Endodermal cell (in vitro differentiated cells): ENCODE measurements at places on chromosomes 16 and 17. TPM values are rescaled to one million over a fixed set of nuclear protein-coding genes. Genes with fewer than 3 reads are reported as not detected.
A peak's percentile ranks its signal among the peaks of the same experiment; 100 is the strongest.

The SEC14L5 gene
- 0.33 and 0.54 TPM in 2 replicates for total RNA-seq

The C17orf78 gene
- total RNA-seq = not detected in 2 replicates

The KRTAP4-9 gene
- not detected in 2 replicates for total RNA-seq

DNA sequence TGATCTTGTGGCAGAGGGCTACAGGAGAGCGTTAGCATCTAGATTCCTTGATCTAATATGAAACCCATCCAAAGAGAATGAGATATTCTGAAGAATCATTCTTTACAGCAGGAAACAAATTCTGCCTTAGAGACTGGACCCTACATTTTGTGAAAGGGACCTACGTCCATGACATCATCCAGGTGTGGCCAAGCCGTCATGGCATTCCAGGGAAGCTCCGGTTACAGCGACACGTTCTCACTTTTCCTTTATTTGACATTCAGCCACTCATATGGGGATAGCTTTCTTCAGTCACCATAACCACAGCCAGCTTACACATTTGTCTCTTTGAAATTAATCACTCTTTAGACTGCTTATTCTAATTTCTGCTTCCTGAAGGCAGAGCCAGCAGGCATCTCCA lies 408.1 kb downstream of the XYLT1 start:
- no peaks in the 10 kb centered on the region for H3K27me3 ChIP-seq
- no peaks in the 10 kb centered on the region for H3K4me1 ChIP-seq
- H3K4me3 ChIP-seq = no peak overlapping the region
- H3K36me3 ChIP-seq = no peaks in the 10 kb centered on the region
- DNase-seq = no peak
- no peak overlapping the region for H3K27ac ChIP-seq

The CLEC19A gene
- 1.6 TPM in 2 replicates for total RNA-seq

DNA sequence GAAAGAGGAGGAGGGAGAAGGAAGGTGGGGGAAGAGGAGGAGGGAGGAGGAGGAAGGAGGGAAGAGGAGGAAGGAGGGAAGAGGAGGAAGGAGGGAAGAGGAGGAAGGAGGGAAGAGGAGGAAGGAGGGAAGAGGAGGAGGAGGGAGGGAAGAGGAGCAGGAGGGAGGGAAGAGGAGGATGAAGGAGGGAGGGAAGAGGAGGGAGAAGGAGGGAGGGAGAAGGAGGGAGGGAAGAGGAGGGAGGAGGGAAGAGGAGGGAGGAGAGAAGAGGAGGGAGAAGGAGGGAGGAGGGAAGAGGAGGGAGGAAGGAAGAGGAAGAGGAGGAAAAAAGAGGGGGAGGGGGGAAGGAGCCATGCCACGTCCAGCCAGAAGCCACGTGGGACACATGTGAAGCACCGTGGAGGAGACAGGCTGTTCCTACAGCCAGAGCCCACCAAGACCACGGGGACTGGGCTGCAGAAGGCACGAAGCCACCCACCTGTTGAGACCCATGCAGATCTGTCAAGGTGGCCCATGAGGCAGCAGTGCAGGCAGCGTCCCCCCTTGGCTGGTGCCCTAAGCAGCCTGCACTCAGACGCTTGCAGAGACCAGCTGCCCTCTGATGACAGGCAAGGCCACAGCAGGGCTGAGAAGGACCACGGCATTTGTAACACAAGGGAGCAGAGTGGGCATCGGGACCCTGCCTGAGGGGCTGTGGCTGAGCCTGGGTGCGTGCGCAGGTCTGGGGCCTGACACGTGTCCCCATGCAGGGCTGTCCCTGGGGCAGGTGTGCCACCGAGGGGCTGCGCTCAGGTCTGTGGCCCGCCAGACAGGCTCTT lies 10.3 kb downstream of the NDUFAF8 start:
- no peak overlapping the region for H3K4me3 ChIP-seq
- H3K4me1 ChIP-seq = no peaks in the 10 kb centered on the region
- peaks cover 2% of the 10 kb centered on the region for H3K36me3 ChIP-seq
- H3K27ac ChIP-seq = no peak overlapping the region

The RNU2-1 gene
- total RNA-seq = 7,320 and 7,498 TPM in 2 replicates

GRCh38 chr17:11644265-11645212 lies 46.3 kb downstream of the DNAH9 start:
- H3K27ac ChIP-seq = no peak overlapping the region
- no peaks in the 10 kb centered on the region for H3K36me3 ChIP-seq
- H3K27me3 ChIP-seq = no peaks in the 10 kb centered on the region
- no peaks in the 10 kb centered on the region for H3K4me1 ChIP-seq

The GNG13 gene
- total RNA-seq = not detected in 3 replicates

The SYCE1L gene
- total RNA-seq = 4.7 to 19.9 TPM (median 8.2 TPM) in 3 replicates

DNA sequence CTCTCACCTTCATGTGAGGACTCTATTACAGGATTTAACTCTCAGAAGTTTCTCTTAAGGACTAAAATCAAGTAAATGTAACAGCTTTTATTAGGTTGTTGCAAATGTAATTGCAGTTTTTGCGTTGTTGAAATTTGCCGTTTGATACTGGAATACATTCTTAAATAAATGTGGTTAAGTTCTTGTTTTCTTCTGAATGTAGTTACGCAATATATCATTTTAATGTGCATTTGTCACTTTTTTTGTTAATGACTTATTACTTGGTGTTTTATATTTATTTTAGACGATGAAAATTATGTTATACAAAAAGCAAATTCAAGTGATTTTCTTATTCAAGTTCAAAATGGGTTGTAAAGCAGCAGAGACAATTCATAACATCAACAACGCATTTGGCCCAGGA lies 76.3 kb downstream of the TTC19 start:
- no peak overlapping the region for H3K4me3 ChIP-seq
- peaks cover 83% of the 10 kb centered on the region for H3K36me3 ChIP-seq
- no peak for DNase-seq
- H3K27me3 ChIP-seq = no peaks in the 10 kb centered on the region
- H3K4me1 ChIP-seq = no peaks in the 10 kb centered on the region

- no peaks in the 10 kb centered on the region for H3K36me3 ChIP-seq
- H3K27me3 ChIP-seq = no peaks in the 10 kb centered on the region
- no peak overlapping the region for H3K4me3 ChIP-seq
- no peak for DNase-seq
- H3K4me1 ChIP-seq = no peaks in the 10 kb centered on the region
Measured at GRCh38 chr17:10812674-10813073, 8.8 kb upstream of the TMEM238L start.

DNA sequence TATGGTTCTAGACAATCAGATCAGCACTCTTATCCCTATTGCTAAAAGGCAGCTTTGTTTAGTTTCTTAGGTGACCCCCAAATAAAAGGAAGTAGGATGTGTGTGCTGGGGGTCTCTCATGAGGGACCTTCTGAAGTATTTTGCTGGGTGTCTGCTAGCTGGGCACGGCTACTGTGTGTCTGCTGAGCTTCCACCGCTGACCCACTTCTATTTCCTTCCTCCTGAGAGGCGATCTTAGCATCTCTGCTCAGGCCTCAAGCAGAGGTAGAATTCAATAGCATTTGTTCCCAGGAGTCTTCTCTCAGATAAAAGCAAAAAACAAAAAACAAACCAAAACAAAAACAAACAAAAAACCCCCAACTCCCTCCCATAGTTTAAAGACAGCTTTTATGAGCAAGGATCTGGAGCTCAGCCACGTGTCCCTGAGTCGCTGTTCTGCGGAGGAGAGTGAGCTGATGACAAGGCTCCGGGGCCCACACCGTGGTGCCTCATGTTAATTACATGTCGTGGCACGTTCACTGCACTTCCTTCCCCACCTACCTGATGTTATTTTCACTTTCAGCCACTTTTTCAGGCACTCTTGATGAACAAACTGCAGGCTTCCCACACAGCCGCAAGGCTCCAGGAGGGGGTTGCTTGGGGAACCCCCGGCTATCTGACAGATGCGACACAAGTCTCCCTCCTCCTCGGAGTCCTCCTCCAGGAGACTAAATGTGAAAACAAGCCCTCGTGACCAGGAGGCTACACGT lies 83.5 kb downstream of the MARCHF10 start:
- no peak overlapping the region for H3K4me3 ChIP-seq
- no peak overlapping the region for H3K27ac ChIP-seq
- no peaks in the 10 kb centered on the region for H3K27me3 ChIP-seq
- no peaks in the 10 kb centered on the region for H3K4me1 ChIP-seq
- no peaks in the 10 kb centered on the region for H3K36me3 ChIP-seq

DNA sequence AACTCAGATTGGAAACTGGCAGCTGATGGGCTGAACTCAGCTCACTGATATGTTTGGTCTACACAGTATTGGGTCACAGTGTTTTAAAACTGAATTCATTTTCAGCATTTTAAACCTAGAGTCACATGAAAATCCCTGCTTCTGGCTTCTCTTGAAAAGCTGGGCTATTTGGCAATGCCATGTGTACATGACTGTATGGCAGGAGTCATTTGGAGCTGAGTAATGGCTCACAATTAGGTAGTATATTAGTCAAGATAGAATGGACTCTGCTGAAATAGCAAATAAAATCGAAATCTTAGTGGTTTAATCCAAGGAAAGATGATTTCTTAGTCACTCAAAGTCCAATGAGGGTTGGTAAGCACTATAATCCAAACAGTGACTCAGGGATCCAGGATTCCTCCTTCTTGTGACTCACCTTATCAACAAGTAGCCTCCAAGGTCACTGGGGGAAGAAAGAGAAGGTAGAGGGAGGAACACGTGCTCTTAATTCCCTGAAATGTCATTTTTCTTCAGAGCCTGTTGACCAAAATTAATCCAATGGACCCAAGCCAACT lies 13.9 kb upstream of the PMP22 start:
- no peak overlapping the region for H3K27ac ChIP-seq
- H3K36me3 ChIP-seq = no peaks in the 10 kb centered on the region
- H3K27me3 ChIP-seq = no peaks in the 10 kb centered on the region
- H3K4me1 ChIP-seq = no peaks in the 10 kb centered on the region
- DNase-seq = no peak

- peaks cover 3% of the 10 kb centered on the region for H3K4me1 ChIP-seq
- H3K4me3 ChIP-seq = no peak overlapping the region
- no peaks in the 10 kb centered on the region for H3K36me3 ChIP-seq
- no peak for DNase-seq
Measured at GRCh38 chr17:15914400-15915170, 30.3 kb upstream of the ADORA2B start.

DNA sequence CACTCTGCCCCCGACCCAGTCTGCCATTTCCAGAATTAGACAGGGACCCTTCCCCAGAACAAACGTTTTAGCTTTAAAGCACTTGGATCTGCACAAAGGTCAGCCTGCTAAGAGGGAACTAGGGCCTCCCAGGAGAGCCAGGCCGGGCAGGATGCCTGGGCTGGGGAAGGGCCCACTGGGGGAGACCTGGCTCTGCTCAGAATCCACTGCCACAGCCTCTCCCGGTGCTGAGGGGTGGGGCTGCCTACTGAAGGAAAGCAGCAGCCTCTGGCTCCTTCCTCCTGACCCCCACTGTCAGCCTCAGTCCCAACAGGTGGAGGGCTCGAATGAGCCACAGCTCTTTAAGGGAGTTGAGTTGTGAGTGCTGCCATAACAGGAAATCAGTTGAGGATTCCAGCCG lies 1.7 kb downstream of the YBX2 start:
- H3K4me1 ChIP-seq = no peaks in the 10 kb centered on the region
- no peak overlapping the region for H3K27ac ChIP-seq
- no peaks in the 10 kb centered on the region for H3K36me3 ChIP-seq

- H3K4me1 ChIP-seq = no peaks in the 10 kb centered on the region
- no peaks in the 10 kb centered on the region for H3K27me3 ChIP-seq
- no peaks in the 10 kb centered on the region for H3K36me3 ChIP-seq
- no peak overlapping the region for H3K4me3 ChIP-seq
- no peak overlapping the region for H3K27ac ChIP-seq
Measured at GRCh38 chr16:31377210-31377903, 15.8 kb upstream of the ITGAD start.

The G6PC1 gene
- total RNA-seq = not detected in 3 replicates

DNA sequence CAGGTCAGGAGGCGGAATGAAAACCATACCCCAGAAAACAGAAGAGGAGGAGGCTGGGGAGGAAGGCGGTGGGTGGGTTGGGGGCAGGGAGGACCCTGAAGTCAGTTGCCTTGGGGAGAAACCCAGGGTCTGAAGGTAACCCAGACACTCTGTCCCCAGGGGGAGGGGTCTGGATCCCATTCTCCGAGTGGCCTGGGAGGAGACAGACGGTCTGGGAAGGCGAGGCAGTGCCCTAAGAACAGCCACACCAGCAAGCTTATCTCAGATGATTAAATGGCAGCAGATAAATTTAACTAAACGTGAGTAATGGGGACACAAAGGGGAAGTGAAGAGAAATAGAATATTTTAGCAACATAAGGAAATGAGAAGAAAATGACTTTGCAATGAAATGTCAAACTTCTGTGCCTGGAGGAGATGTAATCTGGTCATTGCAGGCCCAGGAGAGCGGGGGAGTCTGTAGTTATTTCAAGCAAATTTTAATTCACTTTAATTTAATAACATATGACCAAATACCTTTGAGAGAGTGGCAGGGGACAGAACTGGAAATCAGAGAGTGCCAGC lies 21.4 kb upstream of the ZFP90 start:
- no peaks in the 10 kb centered on the region for H3K27me3 ChIP-seq
- H3K36me3 ChIP-seq = no peaks in the 10 kb centered on the region
- H3K27ac ChIP-seq = no peak overlapping the region
- DNase-seq = no peak
- no peaks in the 10 kb centered on the region for H3K4me1 ChIP-seq
- no peak overlapping the region for H3K4me3 ChIP-seq

GRCh38 chr17:77188084-77189066 lies 47.6 kb downstream of the SEC14L1 start:
- no peak overlapping the region for H3K27ac ChIP-seq
- H3K27me3 ChIP-seq = no peaks in the 10 kb centered on the region
- peaks cover 14% of the 10 kb centered on the region for H3K36me3 ChIP-seq
- no peak overlapping the region for H3K4me3 ChIP-seq

The CD300LF gene
- not detected in 3 replicates for total RNA-seq

The SLC52A1 gene
- 0.13 to 0.25 TPM in 2 of 3 replicates, not detected in the other for total RNA-seq

GRCh38 chr17:59505610-59506276 lies 59.7 kb upstream of the DHX40 start:
- H3K36me3 ChIP-seq = no peaks in the 10 kb centered on the region
- H3K27me3 ChIP-seq = peaks cover 4% of the 10 kb centered on the region
- no peak overlapping the region for H3K27ac ChIP-seq
- H3K4me3 ChIP-seq = no peak overlapping the region
- peak; percentile 64 for DNase-seq

The MYH13 gene
- total RNA-seq = not detected in 3 replicates

DNA sequence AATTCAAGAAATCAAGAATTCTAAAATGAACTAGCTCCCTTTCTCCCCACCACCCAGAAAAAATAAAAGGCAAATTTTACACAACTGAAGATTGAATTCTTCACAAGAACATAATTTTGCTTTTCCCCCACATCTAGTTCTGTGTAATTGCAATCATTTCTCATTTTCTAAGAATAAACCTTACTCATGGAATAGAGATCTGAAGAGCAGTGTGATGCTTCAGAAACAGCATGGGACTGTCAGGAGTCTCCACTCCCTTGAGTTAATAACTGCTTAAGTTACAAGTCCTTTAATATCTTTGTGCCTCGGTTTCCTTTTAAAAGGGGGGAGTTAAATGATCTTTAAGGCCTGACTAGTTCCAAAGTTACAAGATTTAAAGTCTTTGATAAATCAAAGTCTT lies 53.7 kb downstream of the CACNG1 start:
- no peak overlapping the region for H3K4me3 ChIP-seq
- no peak overlapping the region for H3K27ac ChIP-seq
- DNase-seq = no peak
- H3K4me1 ChIP-seq = no peaks in the 10 kb centered on the region
- peaks cover 27% of the 10 kb centered on the region for H3K36me3 ChIP-seq
- no peaks in the 10 kb centered on the region for H3K27me3 ChIP-seq

- no peak overlapping the region for H3K4me3 ChIP-seq
- no peak for DNase-seq
- no peaks in the 10 kb centered on the region for H3K4me1 ChIP-seq
- no peaks in the 10 kb centered on the region for H3K27me3 ChIP-seq
- peaks cover 55% of the 10 kb centered on the region for H3K36me3 ChIP-seq
Measured at GRCh38 chr17:17151055-17151454, 55.1 kb downstream of the PLD6 start.
